ENCODE measurements at places on chromosomes 12 and 14. TPM values are rescaled to one million over a fixed set of nuclear protein-coding genes. Genes with fewer than 3 reads are reported as not detected.
A peak's percentile ranks its signal among the peaks of the same experiment; 100 is the strongest.

DNA sequence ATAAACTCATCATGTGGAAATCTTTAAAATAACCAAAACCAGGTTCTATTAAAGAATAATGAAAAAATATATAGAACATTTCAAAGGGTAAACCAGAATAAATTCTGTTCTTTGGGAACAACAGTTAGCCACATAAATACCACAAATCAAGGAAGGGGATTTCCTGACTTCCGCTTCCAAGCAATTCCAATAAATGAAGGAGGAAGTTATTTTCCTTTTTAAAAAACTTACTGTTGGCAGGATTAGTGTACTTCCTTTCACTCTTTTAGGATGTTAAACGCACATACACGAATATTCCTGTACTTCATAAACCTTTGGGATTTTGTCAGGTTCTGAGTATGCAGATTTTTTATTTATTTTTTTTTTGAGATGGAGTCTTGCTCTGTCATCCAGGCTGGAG lies 13.7 kb upstream of the LIMA1 start:
- DNase-seq, result no peak

GRCh38 chr12:92467886-92468285 lies 234.9 kb upstream of the PLEKHG7 start:
- peak; percentile 3 for DNase-seq

GRCh38 chr14:87785897-87786296 lies 207.1 kb downstream of the GALC start:
- no peak for DNase-seq

DNA sequence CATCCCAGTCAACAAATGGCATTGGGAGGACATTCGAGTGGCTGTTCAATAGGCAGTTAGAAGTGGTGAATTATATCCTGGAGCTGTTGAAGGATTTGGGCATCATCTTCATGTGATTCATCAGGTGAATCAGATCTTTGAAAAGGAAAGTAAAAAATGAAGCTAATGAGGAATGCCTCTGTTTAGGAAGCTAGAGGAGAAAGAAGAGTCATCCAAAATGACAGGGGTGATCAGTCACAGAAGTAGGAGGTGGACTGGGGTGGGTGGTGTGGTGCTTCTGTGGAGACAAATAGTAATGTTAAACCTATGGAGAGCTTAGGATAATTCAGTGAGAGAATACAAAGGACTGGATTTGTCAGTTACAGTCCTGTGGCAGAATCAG lies 32.7 kb downstream of the DIP2B start:
- peak; percentile 95 for DNase-seq

- peak; percentile 15 for DNase-seq
These were observed 52.0 kb upstream of the NTF3 start for GRCh38 chr12:5379749-5380496.

- DNase-seq, result no peak
These were observed 678.5 kb upstream of the TBX3 start for GRCh38 chr12:115362339-115362976.

DNA sequence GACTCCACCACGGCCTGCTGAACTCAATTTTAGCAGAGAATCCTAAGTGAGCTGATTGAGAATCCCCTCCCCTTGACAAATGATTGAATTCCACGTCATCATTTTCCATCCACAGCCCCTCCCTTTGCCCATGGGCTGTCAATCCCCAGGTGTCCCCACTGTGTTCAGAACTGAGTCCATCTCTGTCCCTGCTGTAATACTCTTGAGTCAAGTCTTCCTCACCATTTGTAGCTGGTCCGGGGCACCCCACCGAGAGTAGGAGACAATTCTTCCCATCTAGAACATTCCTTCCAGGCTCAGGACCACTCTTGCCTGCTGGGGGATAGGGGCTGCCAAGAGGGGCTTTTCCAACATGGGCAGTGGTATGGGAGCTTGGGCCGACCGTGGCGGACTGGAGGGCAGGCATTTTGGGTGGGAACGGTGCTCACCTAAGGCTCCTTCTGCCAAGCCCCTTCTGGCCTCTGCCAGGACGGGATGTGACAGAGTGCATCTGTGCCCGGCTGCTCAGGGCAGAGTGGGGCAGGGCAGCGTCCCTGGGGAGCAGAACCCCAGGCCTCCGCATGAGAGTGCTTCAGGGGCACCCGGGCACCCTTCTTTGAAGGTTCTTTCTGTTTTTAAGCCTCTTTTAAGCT lies 218.1 kb upstream of the RTL1 start:
- DNase-seq, result no peak

DNA sequence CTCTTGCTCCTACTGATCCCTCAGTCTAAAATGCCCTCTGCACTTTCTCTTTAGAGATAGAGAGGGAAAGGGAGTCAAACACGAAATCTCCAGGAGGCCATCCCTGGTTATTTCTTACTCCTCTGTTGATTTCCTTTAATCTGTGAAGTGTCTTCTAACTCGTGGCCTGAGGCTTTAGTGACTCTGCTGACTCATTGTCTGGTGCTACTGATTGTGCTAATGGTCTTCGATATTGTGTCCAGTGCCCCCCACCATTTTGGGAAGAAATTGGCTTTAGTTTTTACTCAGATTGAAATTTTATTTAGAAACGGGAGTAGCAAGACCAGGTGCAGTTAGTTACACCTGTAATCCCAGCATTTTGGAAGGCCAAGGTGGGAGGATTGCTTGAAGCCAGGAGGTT lies 839 bp downstream of the CLEC9A start:
- no peak for DNase-seq

GRCh38 chr14:28577711-28578131 lies 188.9 kb upstream of the FOXG1 start:
- DNase-seq, result peak; percentile 94

- peak; percentile 39 for DNase-seq
These were observed at the start of gene RNF212B for GRCh38 chr14:23237772-23238594. Gene RNF212B (plus strand): TSS chr14:23237936. CDS start chr14:23240346, 2,410 bp downstream.

DNA sequence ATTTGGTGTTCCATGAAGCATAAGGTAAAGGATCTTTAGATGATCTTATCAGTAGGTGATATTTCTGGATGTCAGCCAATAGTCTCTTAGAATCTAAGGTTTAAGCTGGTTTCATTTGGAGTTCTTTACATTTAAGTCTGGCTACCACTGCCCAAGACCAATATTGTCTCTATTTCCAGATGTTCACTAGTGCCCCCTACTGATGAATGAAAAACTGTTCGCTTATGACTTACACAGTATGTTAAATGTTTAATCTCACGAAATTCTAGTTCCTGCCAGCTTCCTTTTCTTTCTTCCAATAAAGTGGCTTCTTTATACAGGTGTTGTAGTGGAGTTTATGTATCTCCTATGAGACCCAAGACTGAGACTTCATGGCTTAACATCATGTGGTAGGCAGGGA lies 31.8 kb upstream of the MIS18BP1 start:
- no peak for DNase-seq

DNA sequence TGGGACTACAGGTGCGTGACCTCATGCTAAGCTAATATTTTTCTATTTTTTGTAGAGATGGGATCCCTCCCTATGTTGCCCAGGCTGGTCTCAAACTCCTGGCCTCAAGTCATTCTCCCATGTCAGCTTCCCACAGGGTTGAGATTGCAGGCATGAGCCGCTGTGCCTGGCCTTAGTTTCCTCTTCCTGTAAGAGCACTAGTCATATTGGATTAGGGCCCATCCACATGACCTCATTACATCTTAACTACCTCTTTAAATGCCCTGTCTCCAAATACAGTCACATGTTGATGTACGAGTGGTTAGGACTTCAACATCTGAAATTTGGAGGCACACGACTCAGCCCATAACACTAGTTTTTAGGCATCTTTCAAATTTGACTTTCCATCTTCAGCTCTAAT lies 72.2 kb upstream of the RASSF3 start:
- no peak for DNase-seq

- DNase-seq, result no peak
These were observed 516 bp downstream of the ANKRD9 start for GRCh38 chr14:102508774-102509745.

DNA sequence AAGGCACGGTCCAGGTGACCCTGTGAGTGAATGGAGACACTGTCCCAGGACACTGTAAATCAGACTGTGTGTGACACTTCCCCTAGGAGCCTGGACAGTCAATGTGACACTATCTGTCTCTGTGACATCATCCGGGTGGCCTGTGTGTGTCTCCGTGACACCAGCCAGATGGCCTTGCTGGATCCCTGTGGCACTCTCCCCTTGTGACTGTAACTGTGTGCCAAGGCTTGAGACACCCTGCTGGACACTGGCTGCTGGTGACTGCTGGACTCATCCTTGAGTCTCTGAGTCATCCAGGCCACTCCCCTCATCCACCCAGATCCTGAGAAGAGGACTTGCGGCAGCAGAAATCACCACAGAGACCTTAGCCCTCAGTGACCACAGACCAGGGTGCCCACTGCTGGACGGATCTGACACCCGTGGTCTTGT lies 51.6 kb downstream of the MVK start:
- peak; percentile 45 for DNase-seq

DNA sequence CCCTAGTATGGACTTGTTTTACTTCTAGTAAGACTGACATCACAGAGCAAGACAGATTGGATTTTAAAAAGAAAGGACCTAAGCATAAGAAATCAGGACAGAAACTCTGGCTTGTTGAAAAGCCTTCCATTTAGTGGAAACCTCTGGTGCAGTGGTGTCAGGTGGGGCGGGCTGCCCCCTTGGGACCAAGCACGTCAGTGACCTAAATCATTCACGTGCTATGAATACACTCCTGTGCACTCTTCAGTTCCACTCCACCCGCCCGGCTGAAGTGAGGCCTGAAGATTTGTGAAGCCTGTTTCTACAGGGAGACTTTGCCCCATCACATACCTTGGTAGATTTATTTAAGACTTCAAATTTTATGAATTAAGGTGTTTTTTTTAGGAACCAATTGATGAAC lies 58.2 kb upstream of the STRN3 start:
- no peak for DNase-seq

DNA sequence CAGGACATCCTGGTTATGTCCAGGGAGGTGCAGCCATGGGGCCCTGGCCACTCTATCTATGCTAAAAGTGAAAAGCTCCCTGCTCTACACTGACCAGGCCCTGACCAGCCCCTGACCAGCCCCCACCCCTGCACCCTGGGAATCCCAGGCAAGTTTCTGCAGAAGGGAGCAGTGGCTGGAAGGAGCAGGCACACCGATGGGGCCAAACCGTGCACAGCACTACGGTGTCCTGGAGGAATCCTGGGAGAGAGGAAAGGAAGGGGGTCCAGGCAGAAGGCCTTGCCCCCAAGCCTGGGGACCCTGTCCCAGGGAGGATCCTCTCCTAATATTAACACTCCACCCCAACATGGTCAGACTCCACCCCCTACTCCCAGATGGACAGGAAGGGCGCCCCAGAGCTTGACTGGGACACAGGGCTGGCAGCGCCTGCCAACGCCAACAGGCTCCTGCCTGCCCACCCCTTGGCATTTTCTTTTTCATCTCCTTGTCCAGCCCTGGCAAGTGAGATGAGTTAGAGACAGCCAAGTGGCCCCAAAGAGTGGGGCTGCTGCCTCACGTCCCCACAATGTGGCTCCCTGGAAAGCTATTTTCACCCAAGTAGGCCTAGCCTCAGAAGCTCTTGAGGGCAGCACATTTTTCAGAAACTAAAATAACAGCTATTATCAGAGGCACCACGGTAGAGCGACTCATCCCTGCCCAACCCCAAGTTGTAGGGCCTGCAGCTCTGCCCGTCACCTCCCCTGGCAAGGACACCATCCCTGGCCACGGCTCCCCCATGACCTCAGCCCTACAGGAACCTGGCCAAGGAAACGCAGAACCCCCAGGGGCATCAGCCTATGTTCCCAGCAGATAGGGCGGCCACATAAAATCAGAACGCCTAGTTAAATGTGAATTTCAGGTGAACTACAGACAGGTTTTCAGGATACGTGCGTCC lies 82.6 kb downstream of the SCARB1 start:
- no peak for DNase-seq

- peak; percentile 54 for DNase-seq
These were observed 82.8 kb downstream of the BORCS5 start for GRCh38 chr12:12439636-12440035.

DNA sequence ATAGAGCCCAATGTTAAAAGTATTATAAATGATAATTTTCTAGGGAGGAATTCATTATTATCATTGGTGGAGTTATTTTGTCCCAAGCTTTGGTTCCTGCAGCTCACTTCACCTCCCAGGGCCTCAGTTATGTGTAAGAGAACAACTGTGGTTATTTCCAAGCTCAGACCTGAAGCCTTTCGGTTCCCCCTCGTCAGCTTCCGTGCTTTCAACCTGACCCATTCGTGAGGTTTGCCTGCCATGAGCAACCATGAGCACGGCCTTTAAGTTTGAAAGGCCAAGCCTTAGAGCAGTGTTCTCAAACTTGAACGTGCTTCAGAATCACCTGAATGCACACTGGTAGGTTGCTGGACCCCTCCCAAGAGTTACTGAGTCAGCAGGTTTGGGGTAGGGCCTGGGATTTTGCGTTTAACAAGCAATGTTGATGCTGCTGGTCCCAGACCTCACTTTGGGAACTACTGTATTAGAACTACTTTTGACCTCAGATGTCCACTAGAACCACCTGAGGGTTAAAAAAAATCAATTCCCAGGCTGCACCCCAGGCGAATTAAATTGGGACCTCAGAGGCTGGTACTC lies 133.0 kb upstream of the PRMT8 start:
- DNase-seq, result no peak

GRCh38 chr12:11927286-11927935 lies 143.3 kb upstream of the BCL2L14 start:
- no peak for DNase-seq

Gene ZC2HC1C
- total RNA-seq, result not detected

Gene SDR9C7
- not detected for total RNA-seq

Gene BEGAIN
- 0.35 TPM for total RNA-seq

Gene ASPG
- not detected for total RNA-seq

Gene ARHGAP9
- total RNA-seq, result 3.3 TPM

Gene TMEM117
- 12.7 TPM for total RNA-seq

Gene OR4E2
- total RNA-seq, result not detected

Gene CDH24
- total RNA-seq, result 15.3 TPM

Gene ARMH4
- 1.5 TPM for total RNA-seq

Gene CIROP
- total RNA-seq, result not detected

Gene NEUROD4
- total RNA-seq, result not detected

Gene GDF3
- not detected for total RNA-seq

Gene CACNA1C
- total RNA-seq, result not detected
